ENCODE measurements at places on chromosomes 12 and 14. TPM values are rescaled to one million over a fixed set of nuclear protein-coding genes. Genes with fewer than 3 reads are reported as not detected.

The HNF1A gene
- total RNA-seq = not detected

The EAPP gene
- total RNA-seq = 32.8 TPM

The INSM2 gene
- total RNA-seq = not detected

The C12orf75 gene
- 91.9 TPM for total RNA-seq

The PRB2 gene
- not detected for total RNA-seq

The CLEC4C gene
- not detected for total RNA-seq

DNA sequence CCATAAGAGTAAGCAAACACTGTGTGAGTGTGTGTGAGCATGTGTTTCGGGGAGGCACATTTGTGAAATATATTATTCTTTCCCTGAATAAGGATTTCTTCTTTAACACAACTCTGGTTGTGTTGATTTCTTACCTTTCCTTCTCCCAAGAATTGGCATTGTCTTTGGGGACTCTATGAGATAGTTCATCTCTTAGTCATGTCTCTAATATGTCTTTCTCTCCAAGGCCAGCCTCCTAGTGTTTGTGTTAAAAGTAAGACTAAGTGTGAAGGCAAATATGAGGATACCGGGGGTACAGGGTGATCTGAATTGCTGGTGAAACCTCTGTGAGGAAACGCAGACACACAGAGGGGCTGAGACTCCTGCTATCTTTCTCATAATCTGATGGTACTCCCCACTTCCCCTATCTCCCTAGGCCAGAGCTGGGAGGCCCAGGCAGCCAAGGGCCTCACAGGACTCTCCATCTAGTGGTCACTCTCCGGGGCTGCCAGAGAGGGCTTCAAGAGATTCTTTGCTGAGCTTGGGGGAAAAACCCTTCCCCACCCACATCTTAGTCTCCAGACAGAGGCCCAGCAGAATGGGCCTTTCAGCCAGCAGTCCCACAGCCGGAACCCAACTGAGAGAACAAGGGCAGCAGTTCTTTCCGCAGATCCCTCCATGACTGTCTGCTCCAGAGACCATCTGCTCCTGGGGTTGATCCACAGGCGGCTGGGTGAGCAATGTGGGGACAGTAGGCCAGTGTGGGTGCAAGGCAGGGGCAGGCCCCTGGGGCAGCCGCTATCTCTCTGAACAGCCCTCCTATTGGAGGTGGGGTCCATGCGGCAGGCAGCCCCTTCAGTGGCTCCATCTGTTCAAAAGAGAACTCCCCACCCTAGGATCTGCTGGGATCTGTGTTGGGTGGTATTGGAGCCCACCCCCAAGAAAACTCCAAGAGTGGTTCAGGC lies 5.8 kb upstream of the HOXC12 start:
- DNase-seq = no peak

DNA sequence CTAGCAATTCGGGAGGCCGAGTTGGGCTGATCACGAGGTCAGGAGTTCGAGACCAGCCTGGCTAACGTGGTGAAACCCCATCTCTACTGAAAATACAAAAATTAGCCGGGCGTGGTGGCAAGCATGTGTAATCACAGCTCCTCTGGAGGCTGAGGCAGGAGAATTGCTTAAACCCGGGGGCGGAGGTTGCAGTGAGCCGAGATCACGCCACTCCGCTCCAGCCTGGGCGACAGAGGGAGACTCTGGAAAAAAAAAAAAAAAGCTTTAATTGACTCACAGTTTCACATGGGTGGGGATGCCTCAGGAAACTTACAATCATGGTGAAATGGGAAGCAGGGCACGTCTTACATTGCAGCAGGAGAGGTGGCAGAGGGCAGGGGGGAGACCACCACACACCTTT lies 30.6 kb upstream of the SLC2A3 start:
- no peak for DNase-seq

- DNase-seq = no peak
Observed at GRCh38 chr14:51248016-51248987, 8.3 kb downstream of the TMX1 start.

DNA sequence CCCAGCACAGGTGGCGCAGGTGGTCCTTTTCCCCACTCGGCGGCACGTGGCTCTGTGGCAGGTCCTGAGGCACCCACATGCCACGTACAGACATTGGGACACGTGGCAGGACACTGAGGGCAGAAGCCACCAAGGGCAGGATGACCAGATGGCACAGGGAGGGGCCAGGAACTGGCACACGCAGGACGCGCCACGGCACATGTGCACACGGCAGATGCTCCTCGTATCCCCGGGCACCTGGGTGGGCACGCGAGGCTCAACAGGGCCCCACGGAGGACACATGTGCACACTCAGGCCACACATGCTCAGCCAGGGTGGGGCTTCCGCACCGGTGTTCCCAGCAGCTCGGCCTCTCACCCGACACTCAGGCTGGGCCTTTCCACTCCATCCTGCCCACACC lies 52.0 kb downstream of the FBRSL1 start:
- DNase-seq = no peak

- no peak for DNase-seq
Observed at GRCh38 chr12:49019443-49020324, 1.1 kb upstream of the PRKAG1 start.

- DNase-seq = no peak
Observed at GRCh38 chr14:105019861-105020814, 745 bp downstream of the CDCA4 start.

GRCh38 chr14:82238649-82239048 lies 705.0 kb upstream of the SEL1L start:
- no peak for DNase-seq

GRCh38 chr14:93949511-93950075 lies 22.4 kb downstream of the FAM181A start:
- DNase-seq = no peak

- DNase-seq = no peak
Observed at GRCh38 chr14:64877846-64878245, 1.9 kb downstream of the SPTB start.

DNA sequence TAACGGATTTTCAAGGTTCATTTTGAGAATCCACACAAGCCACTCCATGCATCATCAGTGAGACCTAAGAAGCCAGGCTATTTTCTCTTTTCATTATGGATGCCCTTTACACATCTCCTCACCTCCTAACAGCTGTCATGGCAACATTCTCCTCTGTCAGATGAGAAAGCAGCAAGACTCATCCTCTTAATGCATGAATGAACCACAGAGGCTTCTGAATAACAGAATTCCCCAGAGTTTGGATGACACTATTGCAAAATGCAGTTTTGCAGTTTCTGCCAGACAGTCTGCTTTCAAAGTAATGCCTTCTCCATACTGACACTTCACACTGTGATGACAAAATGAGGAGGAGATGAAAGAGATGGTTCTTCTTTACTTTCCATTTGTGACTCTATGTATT lies 286.7 kb upstream of the GRIP1 start:
- no peak for DNase-seq

DNA sequence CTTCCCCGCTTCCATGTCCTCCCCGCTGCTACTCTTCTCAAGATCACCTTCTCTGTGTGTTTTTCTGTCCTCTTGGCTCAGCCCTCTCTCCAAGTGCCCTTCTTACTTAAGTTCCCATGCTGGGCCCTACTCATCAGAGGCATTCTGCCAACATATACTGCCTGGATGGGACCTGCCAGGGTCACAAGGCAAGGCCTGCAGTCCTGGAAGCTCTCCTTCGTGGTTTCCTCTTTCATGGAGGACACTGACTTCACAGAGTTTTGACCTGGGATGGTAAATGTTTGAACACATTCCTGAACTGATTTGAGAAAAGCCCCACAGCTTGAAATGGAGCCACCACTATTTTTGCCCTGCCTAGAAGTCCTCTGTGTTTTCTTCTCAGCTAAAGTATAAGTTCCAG lies 140.9 kb downstream of the TMEM30B start:
- no peak for DNase-seq
